NCI-H446 treated with DMSO at 0.1 percent for 48 hours (cell line): ENCODE measurements at places on chromosomes 1 and 21.

DNA sequence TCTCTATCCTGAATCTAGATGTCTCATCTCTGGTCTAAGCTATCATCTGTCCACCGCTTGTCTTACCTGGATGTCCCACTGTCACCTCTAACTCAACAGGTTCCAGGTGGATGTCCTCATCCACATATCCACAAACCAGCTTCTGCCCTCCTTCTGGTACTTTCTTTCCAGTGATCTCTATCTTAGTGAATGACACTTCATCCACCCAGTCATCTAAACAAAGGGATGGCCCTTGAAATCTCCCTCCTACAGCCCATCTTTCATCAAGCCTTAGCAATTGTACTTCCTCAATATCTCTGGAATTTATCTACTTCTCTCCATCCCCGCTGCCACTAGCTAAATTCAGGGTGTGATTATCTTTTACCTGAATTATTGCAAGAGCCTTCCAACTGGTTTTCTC lies 33.9 kb upstream of the SERBP1 start:
- DNase-seq = no peak

GRCh38 chr1:1959840-1960479 lies 40.9 kb upstream of the TMEM52 start:
- DNase-seq = peak; percentile 41

DNA sequence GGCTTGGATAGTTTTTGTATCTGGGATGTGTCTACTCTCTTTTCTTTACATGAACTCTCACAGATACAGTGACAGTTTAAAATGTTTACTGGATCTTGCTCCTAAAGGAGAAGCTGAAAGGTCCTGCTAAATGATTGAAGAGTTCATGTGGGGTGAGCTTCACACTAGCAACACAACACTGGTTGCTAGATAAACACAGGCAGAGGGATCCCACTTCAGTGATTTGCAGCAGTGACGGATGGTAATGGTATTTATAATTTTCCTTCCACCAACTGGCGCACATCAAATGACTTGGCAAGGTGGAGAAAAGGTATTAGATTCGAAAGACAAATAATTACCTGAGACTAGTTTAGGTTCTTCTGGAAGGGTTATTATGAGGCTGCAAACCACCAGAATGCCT lies 270.2 kb downstream of the TBX15 start:
- no peak for DNase-seq

DNA sequence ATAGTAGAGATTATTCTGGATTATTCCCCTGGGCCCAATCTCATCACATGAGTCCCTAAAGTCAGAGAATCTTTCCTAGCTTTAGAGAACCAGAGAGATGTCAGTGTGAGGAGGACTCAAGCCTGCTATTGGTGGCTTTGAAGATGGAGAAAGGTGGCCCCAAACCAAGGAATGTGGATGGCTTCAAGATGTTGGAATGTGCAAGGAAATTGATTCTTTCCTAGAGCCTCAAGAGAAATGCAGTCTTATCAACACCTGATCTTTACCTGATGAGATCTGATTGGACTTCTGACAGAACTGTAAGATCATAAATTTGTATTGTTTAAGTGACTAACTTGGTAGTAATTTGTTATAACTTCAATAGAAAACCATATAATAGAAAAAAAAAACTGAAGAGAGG lies 51.0 kb downstream of the NME7 start:
- DNase-seq = no peak

DNA sequence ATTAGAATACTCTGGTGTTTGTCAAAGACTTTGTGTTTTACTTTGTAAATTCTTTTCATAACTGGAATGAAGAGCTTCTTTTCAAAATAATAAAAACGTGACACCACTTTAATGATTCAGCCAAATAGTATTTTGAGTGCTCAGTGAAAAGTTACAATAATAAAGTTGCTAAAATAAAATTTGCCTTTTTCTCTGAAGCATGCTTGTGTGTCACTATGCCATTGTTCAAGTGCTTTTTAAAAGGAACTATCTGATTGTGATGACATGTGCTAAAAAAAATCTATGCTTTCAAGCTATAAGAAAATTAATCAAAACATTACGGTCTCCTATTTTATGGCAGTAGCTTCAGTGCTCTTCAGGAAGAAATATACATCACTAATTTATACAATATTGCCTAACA lies 1290.5 kb upstream of the B3GALT2 start:
- no peak for DNase-seq

- no peak for DNase-seq
These were observed 1712.5 kb downstream of the NCAM2 start for GRCh38 chr21:22710721-22711120.

DNA sequence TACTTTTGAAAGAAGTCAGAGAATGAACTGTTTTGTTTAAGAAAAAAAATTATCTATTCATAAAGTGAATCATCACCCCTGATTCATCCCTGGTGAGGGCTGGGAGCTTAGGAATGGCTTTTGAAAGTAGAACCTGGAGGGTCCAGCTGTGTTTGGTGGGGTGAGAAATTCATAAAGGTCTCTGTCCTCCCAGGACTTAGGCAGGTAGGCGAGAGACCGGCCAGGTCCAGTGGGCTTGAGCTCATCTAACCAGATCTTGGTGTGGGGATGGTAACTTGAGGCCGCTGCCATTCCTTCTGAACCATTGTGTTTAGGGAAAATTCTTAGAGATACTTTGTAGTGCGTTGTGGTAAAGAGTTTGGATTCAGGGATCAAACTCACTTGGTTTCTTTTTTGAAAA lies 156.8 kb upstream of the TNR start:
- no peak for DNase-seq

GRCh38 chr1:154290921-154291320 lies 18.5 kb downstream of the HAX1 start:
- no peak for DNase-seq

DNA sequence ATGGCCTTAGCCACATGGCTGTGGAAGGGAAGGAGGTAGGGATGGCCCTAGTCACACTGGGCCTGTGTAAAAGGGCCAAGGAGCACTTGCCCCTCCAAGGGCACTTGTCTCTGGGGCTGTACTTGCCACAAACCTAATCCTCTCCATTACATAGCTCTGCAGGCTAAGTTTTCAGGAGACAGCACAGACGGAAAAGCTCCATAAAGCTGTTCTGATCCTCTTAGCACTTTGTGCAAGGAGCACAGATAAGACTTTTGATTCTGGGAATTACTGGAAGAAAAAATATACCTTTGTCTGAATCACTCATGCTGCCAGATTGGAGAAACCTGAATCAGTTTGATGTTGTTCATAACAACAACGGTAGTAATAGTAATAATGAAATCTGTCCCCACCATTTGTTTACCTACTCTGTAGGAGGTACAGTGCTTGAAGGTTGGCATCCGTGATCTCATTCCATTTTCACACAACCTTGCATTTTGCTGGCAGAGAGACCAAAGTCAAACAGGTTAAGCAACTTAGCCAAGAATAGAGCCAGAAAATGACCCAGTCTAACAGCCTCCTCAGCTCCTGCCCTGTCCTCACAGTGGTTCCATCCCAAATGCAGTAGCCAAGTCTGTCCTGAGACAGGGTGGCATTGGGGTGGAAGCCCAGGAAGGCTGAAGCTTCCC lies 207.1 kb downstream of the ROR1 start:
- DNase-seq = peak; percentile 27

DNA sequence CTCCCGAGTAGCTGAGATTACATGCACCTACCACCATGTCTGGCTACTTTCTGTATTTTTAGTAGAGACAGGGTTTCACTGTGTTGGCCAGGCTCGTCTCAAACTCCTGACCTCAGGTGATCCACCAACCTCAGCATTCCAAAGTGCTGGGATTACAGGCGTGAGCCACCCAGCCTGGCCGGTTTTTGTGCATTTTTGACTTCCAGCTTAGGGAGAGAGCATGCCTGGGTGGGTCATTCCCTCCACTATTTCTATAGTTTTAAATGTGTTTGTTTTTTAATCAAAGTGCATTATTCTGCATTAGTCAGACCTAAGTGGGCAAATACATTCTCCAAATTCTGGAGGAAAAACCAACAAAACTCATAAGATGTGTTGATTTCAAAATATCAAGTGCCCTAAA lies 207.4 kb upstream of the NRIP1 start:
- no peak for DNase-seq

- peak; percentile 23 for DNase-seq
These were observed 86.6 kb upstream of the DPH5 start for GRCh38 chr1:101112051-101112780.

DNA sequence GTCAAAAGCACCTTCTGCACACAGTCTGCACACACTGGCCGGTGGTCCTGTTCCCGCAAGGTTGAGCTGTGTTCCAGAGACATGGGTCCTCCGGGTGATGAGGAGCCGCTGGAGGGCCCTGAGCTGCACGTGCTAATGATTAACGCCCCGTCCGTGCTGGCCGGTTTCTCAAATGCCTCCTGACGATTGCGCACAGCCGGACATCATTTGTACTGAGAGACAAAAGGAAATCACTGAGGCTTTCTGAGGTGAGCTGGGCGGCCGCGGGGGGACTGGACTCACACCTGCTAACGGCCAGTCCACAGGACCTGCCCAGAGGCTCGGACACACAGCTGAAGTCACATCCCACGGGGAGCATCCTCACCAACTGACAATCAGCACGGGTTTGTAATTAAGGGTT lies 29.2 kb downstream of the POFUT2 start:
- no peak for DNase-seq

DNA sequence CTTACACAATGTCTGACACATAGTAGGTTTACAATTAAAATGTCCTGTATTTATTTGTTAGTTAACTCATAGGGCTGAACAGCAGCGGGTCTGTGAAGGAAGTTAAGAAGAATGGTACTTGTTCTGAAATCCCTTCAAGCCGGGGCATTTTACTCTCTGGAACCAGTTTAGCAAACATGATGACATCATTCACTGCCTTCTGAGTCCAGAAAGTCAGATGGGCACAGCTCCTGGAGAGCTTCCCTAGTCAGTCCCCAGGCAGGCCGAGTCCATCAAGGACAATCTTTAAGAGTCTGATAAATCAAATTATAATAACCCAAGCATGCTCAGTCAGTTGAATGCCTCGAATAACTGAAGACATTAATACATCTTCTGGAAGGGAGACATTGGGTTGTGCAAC lies 125.4 kb upstream of the DAB1 start:
- DNase-seq = no peak

GRCh38 chr1:157156058-157156541 lies 17.9 kb upstream of the ETV3 start:
- peak; percentile 8 for DNase-seq

GRCh38 chr1:208080396-208081286 lies 163.5 kb downstream of the PLXNA2 start:
- DNase-seq = no peak

GRCh38 chr1:208004851-208005250 lies 93.9 kb upstream of the CD34 start:
- no peak for DNase-seq
